Astrocyte (in vitro differentiated cells and primary cell): ENCODE measurements at places on chromosomes 2 and 18.
A peak's percentile ranks its signal among the peaks of the same experiment; 100 is the strongest.

DNA sequence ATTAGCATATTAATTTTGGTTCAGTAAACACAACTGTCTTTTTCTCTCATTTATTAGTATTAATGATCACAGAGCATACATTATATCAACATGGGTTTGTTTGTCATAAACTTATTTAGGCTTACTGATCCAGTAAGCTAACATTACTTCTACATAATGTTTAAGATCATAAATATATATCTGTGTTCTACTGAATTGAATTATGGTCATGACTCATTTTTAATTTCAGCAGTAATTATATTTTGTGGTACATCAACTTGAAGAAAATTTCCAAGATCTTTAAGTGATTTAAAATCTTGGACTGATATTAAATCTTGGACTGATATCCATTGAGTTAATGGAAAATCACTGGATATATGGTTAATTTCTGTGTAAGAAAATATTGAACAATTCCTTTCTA is 111.7 kb downstream of the CALCRL start:
- H3K4me3 ChIP-seq, result no peak overlapping the region
- no peak for DNase-seq
- H3K36me3 ChIP-seq, result no peaks in the 10 kb centered on the region
- H3K27me3 ChIP-seq, result no peaks in the 10 kb centered on the region
- no peaks in the 10 kb centered on the region for H3K4me1 ChIP-seq

- H3K27me3 ChIP-seq, result no peaks in the 10 kb centered on the region
- H3K4me3 ChIP-seq, result no peak overlapping the region
- no peaks in the 10 kb centered on the region for H3K4me1 ChIP-seq
- no peaks in the 10 kb centered on the region for H3K36me3 ChIP-seq
- DNase-seq, result no peak
These were observed 570.0 kb upstream of the GCFC2 start for GRCh38 chr2:76280686-76281085.

- no peaks in the 10 kb centered on the region for H3K27me3 ChIP-seq
- H3K4me1 ChIP-seq, result no peaks in the 10 kb centered on the region
- no peak for DNase-seq
- no peaks in the 10 kb centered on the region for H3K36me3 ChIP-seq
- no peak overlapping the region for H3K27ac ChIP-seq
These were observed 692.9 kb downstream of the SLC4A3 start for GRCh38 chr2:220320326-220320725.

GRCh38 chr2:148561389-148561788 is 83.2 kb upstream of the EPC2 start:
- H3K4me3 ChIP-seq, result no peak overlapping the region
- no peaks in the 10 kb centered on the region for H3K36me3 ChIP-seq
- H3K27ac ChIP-seq, result no peak overlapping the region
- no peak for DNase-seq
- H3K4me1 ChIP-seq, result no peaks in the 10 kb centered on the region

- no peak overlapping the region for H3K4me3 ChIP-seq
- no peak for DNase-seq
- H3K27me3 ChIP-seq, result no peaks in the 10 kb centered on the region
These were observed 119.6 kb upstream of the PTPRM start for GRCh38 chr18:7447318-7448028.

DNA sequence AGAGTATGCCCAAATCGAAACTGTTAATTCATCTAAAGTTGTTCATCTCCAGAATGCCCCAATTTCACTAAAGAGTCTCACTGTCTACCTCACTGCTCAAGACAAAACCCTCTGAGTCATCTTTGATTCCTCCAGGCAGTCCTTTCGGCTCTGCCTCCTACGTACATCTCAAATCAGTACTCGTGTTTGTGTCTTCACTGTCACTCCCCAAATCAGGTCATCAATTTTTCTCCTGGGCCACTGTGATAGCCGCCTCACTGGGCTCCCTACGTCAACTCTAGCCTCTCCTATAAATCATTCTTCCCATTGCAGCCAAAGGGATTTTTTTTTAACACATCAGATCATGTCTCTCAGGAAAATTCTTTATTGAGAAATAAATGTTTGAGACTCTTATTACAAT is 42.1 kb upstream of the TTC39C start:
- H3K27ac ChIP-seq, result no peak overlapping the region
- DNase-seq, result peak; percentile 18
- H3K27me3 ChIP-seq, result no peaks in the 10 kb centered on the region
- H3K4me1 ChIP-seq, result no peaks in the 10 kb centered on the region
- H3K36me3 ChIP-seq, result no peaks in the 10 kb centered on the region
- no peak overlapping the region for H3K4me3 ChIP-seq

GRCh38 chr2:229679393-229680125 is 34.8 kb downstream of the DNER start:
- H3K36me3 ChIP-seq, result no peaks in the 10 kb centered on the region
- H3K4me3 ChIP-seq, result no peak overlapping the region
- peak; percentile 20 for DNase-seq
- no peak overlapping the region for H3K27ac ChIP-seq
- H3K4me1 ChIP-seq, result no peaks in the 10 kb centered on the region

DNA sequence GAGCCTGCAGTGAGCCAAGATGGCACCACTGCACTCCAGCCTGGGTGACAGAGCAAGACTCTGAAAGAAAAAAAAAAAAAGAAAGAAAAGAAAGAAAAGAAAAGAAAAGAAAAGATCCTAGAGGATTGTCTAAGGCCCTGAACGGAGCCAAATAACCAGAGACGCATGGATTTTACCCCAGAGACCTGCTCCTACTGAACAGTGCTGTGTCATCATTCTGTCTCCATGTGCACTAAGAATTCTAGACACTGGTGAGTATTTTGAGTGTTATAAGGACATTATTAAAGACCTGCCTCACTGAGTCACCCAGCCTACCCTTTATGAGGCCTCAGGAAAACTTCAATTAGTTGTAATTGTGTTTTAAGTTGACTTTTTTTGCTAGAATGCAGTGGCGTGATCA is 61.9 kb upstream of the RIOK3 start:
- peaks cover 6% of the 10 kb centered on the region for H3K4me1 ChIP-seq
- H3K27ac ChIP-seq, result no peak overlapping the region
- no peaks in the 10 kb centered on the region for H3K27me3 ChIP-seq
- H3K36me3 ChIP-seq, result no peaks in the 10 kb centered on the region
- H3K4me3 ChIP-seq, result no peak overlapping the region

GRCh38 chr2:113260991-113261390 is 17.7 kb downstream of the PAX8 start:
- H3K27me3 ChIP-seq, result peaks cover 20% of the 10 kb centered on the region
- H3K36me3 ChIP-seq, result no peaks in the 10 kb centered on the region
- no peak for DNase-seq

- H3K4me3 ChIP-seq, result no peak overlapping the region
- H3K27ac ChIP-seq, result no peak overlapping the region
- peaks cover 10% of the 10 kb centered on the region for H3K4me1 ChIP-seq
- H3K27me3 ChIP-seq, result no peaks in the 10 kb centered on the region
These were observed 447 bp upstream of the CCL20 start for GRCh38 chr2:227813229-227813561.

DNA sequence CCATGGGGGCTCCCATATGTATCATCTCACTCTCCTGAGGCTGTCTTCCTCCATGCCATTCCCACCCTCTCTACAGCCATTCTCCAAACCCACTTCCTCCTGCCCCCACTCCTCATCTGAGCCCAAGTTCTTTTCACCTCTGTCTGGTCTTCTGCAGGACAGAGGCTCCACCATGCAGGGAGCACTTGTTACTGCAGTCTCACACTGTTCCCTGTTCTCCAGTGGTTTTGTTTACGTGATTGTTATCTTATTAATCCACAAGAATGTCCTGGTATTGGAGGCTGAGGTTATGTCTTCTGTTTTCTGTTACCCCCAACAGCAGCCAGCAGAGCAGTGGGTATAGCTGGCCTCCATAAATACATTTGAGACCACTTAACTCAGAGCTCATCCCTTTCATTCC is 51.4 kb downstream of the PAX8 start:
- H3K27me3 ChIP-seq, result no peaks in the 10 kb centered on the region
- no peak overlapping the region for H3K4me3 ChIP-seq
- no peaks in the 10 kb centered on the region for H3K36me3 ChIP-seq

DNA sequence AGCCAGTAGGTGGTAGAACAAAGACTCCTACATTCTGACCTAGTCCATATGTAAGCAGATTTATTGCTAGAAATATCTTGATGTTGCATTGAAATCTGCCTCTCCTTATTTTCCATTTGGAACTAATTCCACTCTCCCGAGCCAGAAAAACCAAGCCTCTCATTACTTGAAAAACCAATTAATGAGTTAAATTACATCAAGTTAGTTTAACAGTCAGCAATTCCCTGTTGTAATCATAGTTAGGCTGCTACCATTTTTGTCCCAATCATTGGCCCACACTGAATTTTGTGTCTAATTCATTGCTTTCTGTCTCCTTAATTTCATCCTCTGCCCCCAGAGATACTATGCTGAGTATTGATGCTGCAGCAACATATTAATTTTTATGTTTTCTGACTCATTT is 168.3 kb upstream of the TNP1 start:
- no peaks in the 10 kb centered on the region for H3K27me3 ChIP-seq
- no peak for DNase-seq
- no peak overlapping the region for H3K27ac ChIP-seq

GRCh38 chr2:112712903-112713584 is 7.8 kb upstream of the NT5DC4 start:
- H3K36me3 ChIP-seq, result no peaks in the 10 kb centered on the region
- peak; percentile 72 for DNase-seq
- no peak overlapping the region for H3K4me3 ChIP-seq
- H3K4me1 ChIP-seq, result peaks cover 17% of the 10 kb centered on the region

DNA sequence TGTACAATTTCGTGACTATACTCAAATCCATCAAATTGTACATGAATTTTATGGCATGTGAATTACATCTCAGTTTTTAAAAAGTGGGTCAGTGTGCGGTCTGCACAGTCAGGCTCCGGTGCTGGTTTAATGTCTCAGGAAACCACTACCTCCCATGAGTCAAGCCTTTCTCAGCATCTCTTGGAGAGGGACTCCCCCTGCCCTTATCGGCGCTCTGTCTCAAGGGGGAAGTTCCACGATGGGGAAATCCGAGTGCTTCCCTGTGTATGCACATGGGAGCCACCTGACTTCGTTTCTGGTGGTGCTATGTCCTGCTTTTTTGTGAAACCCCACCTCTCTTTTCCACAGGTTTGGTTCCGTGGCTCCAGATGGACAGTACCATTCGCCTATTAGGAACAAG is 72.5 kb downstream of the ACOXL start:
- H3K27ac ChIP-seq, result no peak overlapping the region
- no peak overlapping the region for H3K4me3 ChIP-seq
- H3K4me1 ChIP-seq, result no peaks in the 10 kb centered on the region
- H3K36me3 ChIP-seq, result no peaks in the 10 kb centered on the region

GRCh38 chr2:119009110-119009509 is 67.1 kb downstream of the MARCO start:
- H3K36me3 ChIP-seq, result no peaks in the 10 kb centered on the region
- no peak overlapping the region for H3K4me3 ChIP-seq
- DNase-seq, result no peak
- peaks cover 5% of the 10 kb centered on the region for H3K27me3 ChIP-seq
- H3K4me1 ChIP-seq, result no peaks in the 10 kb centered on the region
- H3K27ac ChIP-seq, result no peak overlapping the region

- no peak overlapping the region for H3K27ac ChIP-seq
- H3K4me1 ChIP-seq, result no peaks in the 10 kb centered on the region
- H3K4me3 ChIP-seq, result no peak overlapping the region
These were observed 18.5 kb downstream of the TRAF3IP1 start for GRCh38 chr2:238338710-238339394.

- no peaks in the 10 kb centered on the region for H3K36me3 ChIP-seq
- H3K4me1 ChIP-seq, result no peaks in the 10 kb centered on the region
- no peaks in the 10 kb centered on the region for H3K27me3 ChIP-seq
- no peak for DNase-seq
- no peak overlapping the region for H3K27ac ChIP-seq
These were observed 36.2 kb downstream of the LCT start for GRCh38 chr2:135800513-135801460.
